ENCODE measurements at places on chromosomes 5 and 9. TPM values are rescaled to one million over a fixed set of nuclear protein-coding genes. Genes with fewer than 3 reads are reported as not detected.

The IL9 gene
- total RNA-seq, result not detected

DNA sequence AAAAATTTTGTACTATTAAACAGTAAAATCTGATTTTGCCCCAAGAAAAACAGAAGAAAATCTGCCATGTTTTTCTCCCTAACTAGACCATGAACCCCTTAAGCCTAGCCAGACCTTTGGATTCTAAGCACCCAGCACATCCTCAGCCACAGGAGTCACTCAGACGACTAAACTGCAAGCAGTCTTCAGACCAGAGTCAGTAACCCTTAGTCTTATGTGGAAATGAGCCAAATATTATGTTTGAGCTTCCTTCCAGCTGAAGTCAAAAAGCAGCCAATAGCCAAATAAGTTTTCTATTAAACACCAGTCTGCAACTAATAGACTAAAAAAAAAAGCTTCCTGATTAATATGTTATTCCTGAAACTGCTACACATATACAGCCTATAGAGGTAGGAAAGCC lies 47.4 kb downstream of the GOLPH3 start:
- no peak for DNase-seq

DNA sequence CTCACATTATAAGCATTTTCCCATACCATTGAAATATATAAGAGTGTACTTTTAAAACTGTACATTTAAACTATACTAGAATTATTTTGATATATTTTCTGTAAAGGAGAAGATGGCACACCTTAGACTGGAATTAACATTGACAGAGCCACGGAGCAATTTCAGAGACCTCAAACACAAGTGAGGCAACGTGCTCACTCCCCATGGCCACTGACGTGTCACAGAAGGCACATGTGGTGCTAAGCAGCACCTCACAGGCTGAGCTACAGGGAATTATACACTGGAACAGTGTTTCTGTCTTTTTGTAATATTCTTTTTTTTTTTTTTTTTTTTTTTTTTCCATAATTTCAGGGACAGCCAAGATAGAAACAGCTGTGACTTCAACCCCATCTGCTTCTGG lies 66.5 kb downstream of the NUP214 start:
- no peak for DNase-seq

GRCh38 chr5:157651623-157652376 lies 438 bp downstream of the SOX30 start:
- no peak for DNase-seq

GRCh38 chr5:146815411-146815810 lies 63.1 kb downstream of the PPP2R2B start:
- DNase-seq, result no peak

GRCh38 chr5:157354800-157355199 lies 88.9 kb downstream of the CYFIP2 start:
- no peak for DNase-seq

- no peak for DNase-seq
These were observed 453.8 kb upstream of the ZNF608 start for GRCh38 chr5:125199968-125200865.

DNA sequence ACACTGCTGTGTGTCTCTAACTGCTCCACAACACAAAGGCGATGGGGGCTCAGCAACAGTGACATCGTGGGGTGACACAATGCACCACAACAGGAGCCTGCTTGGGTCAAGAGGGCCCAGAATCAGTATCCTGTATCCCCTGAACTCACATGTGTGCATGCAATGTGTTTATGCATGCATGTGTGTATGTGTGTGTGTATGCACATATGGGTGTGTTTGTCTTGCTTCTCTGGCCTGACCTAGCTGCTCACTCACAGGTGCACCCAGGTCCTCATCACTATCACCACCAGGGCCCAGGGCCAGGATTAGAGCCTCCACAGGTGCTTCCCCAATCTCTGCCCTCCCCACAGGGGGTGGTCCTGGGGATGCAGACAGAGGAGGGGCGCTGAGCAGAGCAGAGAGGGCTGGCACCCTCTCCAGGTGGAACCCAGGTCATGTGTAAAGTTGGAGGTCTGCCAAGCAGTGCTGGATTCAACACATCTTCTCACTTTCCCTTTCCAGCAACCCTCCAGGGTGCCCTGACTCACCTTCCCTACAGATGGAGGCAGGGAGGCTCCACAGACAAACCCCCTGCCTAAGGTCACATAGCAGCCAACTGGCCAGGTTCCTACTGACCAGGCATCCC lies 18.1 kb upstream of the ZNF484 start:
- no peak for DNase-seq

- DNase-seq, result no peak
These were observed 155.9 kb downstream of the ERCC6L2 start for GRCh38 chr9:96031366-96031824.

- DNase-seq, result no peak
These were observed 15.1 kb downstream of the TCOF1 start for GRCh38 chr5:150372639-150373038.

DNA sequence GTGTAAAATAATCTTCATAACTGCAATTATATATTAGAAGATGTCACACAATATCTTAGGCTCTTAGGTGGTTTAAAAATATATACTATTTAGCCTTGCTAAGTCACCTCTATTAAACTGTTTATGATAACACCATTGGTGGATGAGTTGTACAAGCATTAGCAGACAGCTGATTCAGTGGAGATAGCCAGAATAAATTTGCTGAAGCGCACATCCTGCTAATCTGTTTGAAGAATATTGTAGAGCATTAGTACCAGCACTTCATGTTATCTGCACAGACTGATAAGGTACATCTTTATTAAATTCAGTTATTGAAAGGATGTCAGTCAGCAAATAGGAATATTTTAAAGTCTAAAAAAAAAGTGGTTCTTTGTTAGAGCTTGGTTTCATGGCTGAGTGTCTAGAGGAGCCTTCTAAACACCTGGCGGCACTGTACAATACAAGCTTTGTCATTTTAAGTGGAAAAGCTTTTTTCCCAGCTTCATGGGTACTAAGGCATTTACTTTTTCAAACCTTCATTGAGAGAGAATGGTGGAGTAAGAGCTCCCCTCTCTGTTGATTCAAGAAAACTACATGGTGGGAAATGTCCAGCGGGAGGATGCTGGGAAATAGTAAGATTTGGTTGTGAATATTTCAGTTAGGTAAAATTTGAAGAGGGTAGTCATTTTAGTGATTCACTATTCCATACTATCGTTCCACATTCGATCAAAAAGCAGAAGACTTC lies 275.1 kb downstream of the SLF1 start:
- no peak for DNase-seq

The PAEP gene
- total RNA-seq, result not detected

- no peak for DNase-seq
These were observed 52.9 kb downstream of the PAM start for GRCh38 chr5:102807878-102808502.

The SIT1 gene
- total RNA-seq, result not detected

The CD74 gene
- 41.3 TPM for total RNA-seq

DNA sequence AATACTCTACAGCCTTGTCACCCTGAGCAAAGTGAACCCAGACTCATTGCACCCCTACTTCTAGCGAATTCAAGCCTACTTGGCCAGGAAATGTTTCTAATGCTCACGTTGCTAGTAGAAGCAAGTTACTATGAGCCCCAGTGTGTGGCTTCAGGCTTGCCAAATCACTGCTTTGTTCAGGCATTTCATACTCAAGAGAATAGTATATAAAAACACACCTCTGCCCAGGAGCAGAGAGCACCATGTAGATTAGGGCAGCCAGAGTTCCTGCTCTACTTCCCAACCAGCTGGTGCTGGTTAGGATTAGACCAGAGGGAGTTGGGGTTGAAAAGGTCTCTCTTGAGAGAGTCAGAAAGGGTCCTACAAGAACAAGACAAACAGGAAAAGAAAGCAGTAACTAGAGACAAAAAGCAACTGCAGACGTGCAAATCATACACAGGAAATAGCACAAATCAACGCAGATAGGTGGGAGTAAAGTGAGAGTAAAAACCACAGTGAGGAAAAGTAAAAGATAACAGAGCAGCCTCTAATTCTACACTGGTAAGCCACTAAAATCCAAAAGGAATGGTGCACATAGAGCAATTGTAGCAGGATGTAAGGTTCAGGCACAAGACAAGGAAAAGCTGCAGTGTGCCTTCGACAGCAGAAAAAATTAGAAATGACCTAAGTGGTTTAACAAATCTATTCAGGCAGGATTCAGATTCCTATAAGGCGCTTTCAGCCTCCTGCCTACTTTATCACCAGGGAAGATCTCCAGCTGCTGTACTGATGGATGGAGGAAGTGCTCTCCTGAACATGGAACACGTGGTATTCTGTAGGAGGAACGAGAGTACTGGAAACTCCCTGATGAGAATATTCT lies 49.6 kb upstream of the KIF2A start:
- no peak for DNase-seq

The LIX1 gene
- total RNA-seq, result 0.31 TPM

The ADAMTS16 gene
- 40.7 TPM for total RNA-seq

The SPATA31C1 gene
- not detected for total RNA-seq

DNA sequence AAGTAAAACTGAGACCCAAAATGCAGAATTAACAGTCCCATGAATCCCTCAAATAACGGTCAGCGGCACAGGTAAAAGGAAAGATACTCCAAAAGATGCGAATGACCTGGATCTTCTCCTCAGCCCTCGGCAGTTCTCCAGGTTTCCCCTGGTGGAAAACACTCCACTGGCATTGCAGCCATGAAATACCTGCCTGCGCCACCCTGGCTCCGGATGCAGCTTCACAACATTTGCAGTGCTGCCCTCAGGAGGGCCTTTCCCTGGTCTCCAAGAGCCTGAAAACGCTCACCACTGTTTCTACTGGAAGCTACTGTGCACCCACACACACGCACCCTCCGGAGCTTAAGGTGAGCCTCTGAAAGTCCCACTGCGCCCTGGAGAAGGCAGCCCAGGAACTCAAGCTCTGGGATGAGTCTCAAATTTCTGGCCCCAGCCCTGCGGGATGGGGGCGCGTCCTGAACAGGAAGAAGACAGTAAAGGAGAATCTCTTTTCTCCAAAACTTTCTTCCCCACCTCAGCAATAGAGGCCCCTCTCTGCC lies 612 bp downstream of the UGT3A2 start:
- no peak for DNase-seq

The PCDHGB5 gene
- total RNA-seq, result 4.0 TPM

- DNase-seq, result no peak
These were observed 253.8 kb downstream of the CRB2 start for GRCh38 chr9:123609844-123610243.

DNA sequence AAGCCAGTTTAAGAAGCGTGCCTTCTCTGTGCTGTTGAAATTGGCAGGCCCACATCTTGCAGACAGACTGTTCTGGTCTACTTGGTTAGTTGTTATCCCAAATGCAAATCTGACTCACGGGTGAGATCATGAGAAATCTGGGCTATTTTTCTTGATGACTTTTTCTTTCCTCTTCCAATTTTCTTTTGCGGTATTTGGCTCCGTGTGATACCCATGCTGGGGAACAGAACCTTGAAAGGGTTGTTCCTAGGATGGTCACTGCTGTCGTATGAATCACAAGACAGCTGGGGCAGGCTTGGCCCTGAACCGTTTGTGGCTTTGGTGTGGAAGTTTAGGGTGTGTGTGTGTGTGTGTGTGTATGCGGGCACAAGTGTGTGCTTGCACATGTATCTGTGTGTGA lies 24.6 kb downstream of the PDZD2 start:
- no peak for DNase-seq

The RNF183 gene
- total RNA-seq, result 0.44 TPM

DNA sequence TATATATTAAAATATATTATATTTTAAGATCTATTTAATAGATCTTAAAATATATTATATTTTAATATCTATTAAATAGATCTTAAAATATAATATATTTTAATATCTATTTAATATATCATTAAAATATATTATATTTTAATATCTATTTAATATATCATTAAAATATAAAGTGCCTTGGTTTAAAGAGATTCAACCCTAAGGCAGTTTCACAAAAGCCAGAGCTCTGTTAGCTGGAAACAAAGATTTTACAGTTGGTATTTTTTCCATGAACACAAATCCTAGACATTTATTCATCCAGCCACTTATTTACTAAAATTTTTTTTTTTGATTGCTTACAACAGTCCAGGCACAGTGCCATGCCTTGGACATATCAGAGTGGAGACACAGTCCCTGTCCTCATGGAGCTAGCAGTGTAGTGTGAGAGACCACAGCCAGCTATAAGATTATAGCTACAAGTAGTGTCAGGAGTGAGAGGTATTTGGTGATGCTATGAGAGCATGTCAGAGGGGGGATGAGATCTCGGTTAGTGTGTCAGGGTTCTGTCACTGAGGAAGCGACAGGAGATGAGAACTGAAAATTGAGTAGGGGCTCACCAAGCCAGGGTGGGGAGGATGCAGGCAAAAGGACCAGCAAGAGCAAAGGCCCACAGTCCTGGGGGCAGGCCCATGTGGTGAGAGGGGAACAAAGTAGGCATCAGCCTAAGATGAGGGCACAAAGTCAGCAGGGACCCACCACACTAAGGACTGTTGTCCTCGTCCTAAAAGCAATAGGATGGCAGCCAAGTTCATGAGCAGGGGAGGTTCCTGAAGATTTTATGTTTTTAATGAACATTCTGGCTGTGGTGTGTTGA lies 74.5 kb downstream of the FBXO38 start:
- DNase-seq, result no peak

DNA sequence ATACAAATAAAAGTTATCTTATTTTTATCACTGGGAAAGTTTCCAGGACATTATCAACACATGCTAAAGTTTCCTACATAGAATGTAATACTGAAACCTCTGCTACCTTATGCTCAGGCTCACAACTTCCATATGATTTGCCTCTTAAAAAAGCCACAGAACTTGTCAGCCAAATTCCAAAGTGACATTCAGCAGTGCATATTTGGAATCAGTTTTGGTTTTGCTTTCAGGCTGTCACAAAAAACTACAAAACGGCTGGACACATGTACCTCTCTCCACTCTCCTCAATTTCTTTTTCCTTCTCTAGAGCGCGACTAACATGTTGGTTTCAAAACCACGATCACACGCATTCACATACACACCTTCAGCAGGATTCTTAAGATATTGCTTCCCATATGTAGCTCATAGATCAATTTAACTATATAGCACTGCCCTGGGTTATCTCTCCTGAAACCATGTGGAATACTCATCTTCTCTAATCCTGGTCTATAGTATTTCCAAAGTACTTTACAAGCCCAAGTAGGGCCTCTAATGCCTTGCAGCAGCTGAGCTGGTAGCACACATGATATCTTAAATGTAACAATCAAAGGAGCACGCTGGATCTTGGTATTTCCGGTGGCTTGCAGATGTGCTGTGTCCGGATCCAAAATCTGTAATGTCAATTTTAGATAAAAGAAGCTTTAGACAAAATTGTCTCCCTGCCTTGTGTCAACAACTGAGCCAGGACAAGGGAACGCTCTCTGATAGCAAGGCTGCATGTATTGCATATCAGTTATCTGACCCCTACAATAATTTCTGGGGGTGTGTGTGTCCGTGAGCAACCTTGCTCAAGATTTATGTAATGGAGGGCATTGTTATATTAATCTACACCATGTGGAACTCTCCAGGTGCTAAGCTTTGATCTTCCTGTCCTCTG lies 203.2 kb downstream of the DMRT2 start:
- DNase-seq, result no peak

The UBTD2 gene
- total RNA-seq, result 72.7 TPM

The LPCAT1 gene
- 76.4 TPM for total RNA-seq

The MAMDC2 gene
- 0.60 TPM for total RNA-seq

GRCh38 chr5:14587150-14587549 lies 5.6 kb downstream of the OTULINL start:
- no peak for DNase-seq

GRCh38 chr5:144433893-144434292 lies 263.2 kb downstream of the KCTD16 start:
- DNase-seq, result no peak

Data from progenitor cell of endocrine pancreas (in vitro differentiated cells).